ENCODE measurements at places on chromosomes 11 and 22. TPM values are rescaled to one million over a fixed set of nuclear protein-coding genes. Genes with fewer than 3 reads are reported as not detected.

The UBQLN3 gene
- total RNA-seq = 0.71 TPM

The C11orf21 gene
- 0.25 TPM for total RNA-seq

The LMO2 gene
- total RNA-seq = 4.5 TPM

The TYMP gene
- 10.3 TPM for total RNA-seq

The MS4A12 gene
- total RNA-seq = not detected

The CELSR1 gene
- total RNA-seq = 18.4 TPM

The CATSPER1 gene
- total RNA-seq = not detected

The CHKA gene
- total RNA-seq = 74.4 TPM

The CYB5R2 gene
- total RNA-seq = 63.6 TPM

The NPAS4 gene
- 1.00 TPM for total RNA-seq

The LUZP2 gene
- 4.3 TPM for total RNA-seq

The OAF gene
- total RNA-seq = 35.8 TPM

The TMEM132A gene
- 193 TPM for total RNA-seq

The MS4A3 gene
- not detected for total RNA-seq

The SCO2 gene
- 5.0 TPM for total RNA-seq

The PAX6 gene
- total RNA-seq = not detected
